ENCODE measurements at places on chromosomes 7 and 10. TPM values are rescaled to one million over a fixed set of nuclear protein-coding genes. Genes with fewer than 3 reads are reported as not detected.

The SLC18A3 gene
- total RNA-seq, result not detected

The PVRIG gene
- 0.67 TPM for total RNA-seq

The TMEM139 gene
- total RNA-seq, result 0.29 TPM

The STEAP1 gene
- 37.9 TPM for total RNA-seq

The BTBD16 gene
- total RNA-seq, result not detected

The PAPSS2 gene
- 46.1 TPM for total RNA-seq

The PRKCQ gene
- 0.38 TPM for total RNA-seq

The ANTXRL gene
- not detected for total RNA-seq

The ZNF853 gene
- 11.9 TPM for total RNA-seq

The OSBPL3 gene
- total RNA-seq, result 5.0 TPM

The CPED1 gene
- total RNA-seq, result 99.6 TPM

The BMPER gene
- 7.1 TPM for total RNA-seq

The MRLN gene
- 0.38 TPM for total RNA-seq

The H2BK1 gene
- not detected for total RNA-seq

The PLEKHA8 gene
- 13.0 TPM for total RNA-seq

The TWIST1 gene
- 5.0 TPM for total RNA-seq

The SORCS1 gene
- total RNA-seq, result 0.37 TPM

The PTPRN2 gene
- total RNA-seq, result 1.6 TPM

The TMEM229A gene
- 0.10 TPM for total RNA-seq

The HOXA9 gene
- total RNA-seq, result 7.4 TPM

The DENND10 gene
- total RNA-seq, result 19.5 TPM

The MLXIPL gene
- 14.0 TPM for total RNA-seq

The SDK1 gene
- total RNA-seq, result 14.4 TPM

The FOXP2 gene
- 9.9 TPM for total RNA-seq

The NPC1L1 gene
- total RNA-seq, result 0.14 TPM

The SLC29A3 gene
- total RNA-seq, result 3.5 TPM

The LBX1 gene
- total RNA-seq, result not detected

The PPP1R9A gene
- total RNA-seq, result 15.5 TPM

The NXPH1 gene
- total RNA-seq, result not detected

The LEP gene
- total RNA-seq, result 1.5 TPM

The SPDYE16 gene
- 0.28 TPM for total RNA-seq

The PNLIPRP1 gene
- 1.1 TPM for total RNA-seq

The SMARCD3 gene
- 68.4 TPM for total RNA-seq

The SPRN gene
- 0.19 TPM for total RNA-seq

The TMEM236 gene
- total RNA-seq, result 1.0 TPM

The MINDY4 gene
- total RNA-seq, result 13.9 TPM

The GIMAP1 gene
- 5.4 TPM for total RNA-seq

The FAM180A gene
- 11.9 TPM for total RNA-seq

The ANKRD1 gene
- total RNA-seq, result 43.7 TPM

The EPHB6 gene
- total RNA-seq, result 11.9 TPM

Measured in posterior vena cava (tissue), 2 donors.